AML-193 (cell line): ENCODE measurements at places on chromosomes 7 and 10.
A peak's percentile ranks its signal among the peaks of the same experiment; 100 is the strongest.

GRCh38 chr7:88347517-88347916, 40.8 kb upstream of the STEAP4 start:
- no peak for DNase-seq

DNA sequence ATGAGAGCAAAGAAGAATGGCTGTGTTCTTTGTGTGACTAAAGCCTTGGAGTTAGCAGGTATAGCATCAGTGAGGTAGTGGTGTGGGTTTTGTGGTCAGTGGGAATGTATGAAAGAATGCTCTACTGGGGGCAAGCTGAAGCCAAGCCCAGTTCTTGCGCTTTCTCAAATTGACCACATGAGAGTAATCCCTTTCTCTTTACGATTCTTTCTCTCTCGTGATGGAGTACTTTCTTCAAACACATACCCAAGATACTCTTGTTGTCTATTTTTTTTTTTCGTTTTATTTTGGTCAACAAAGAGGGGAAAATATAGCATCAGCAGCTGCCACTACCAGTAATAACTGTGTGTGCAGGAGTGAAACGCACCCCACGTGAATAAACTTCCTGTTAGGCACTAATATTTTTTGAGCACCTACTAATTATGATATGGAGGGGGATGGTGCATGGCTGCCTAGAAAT, 8.4 kb upstream of the PANK1 start:
- DNase-seq: no peak

- DNase-seq: no peak
Observed at GRCh38 chr10:110774069-110775019, 97.4 kb upstream of the PDCD4 start.

GRCh38 chr7:127250312-127251035, 2.3 kb downstream of the GRM8 start:
- DNase-seq: no peak

- no peak for DNase-seq
Observed at GRCh38 chr10:113369365-113369694, 183.5 kb upstream of the HABP2 start.

GRCh38 chr10:71773221-71773971, at the start of gene VSIR:
Gene VSIR (minus strand): TSS chr10:71773520. CDS start chr10:71773439, 81 bp downstream.
- DNase-seq: peak; percentile 69

GRCh38 chr7:115851291-115851690, 179.3 kb downstream of the TFEC start:
- peak; percentile 44 for DNase-seq

GRCh38 chr7:137670222-137671064, 176.3 kb downstream of the DGKI start:
- DNase-seq: no peak

GRCh38 chr7:759569-759968, 32.5 kb upstream of the PRKAR1B start:
- no peak for DNase-seq

GRCh38 chr7:41730668-41731067, 27.8 kb upstream of the INHBA start:
- DNase-seq: no peak
